ENCODE measurements at places on chromosomes 5 and 9. TPM values are rescaled to one million over a fixed set of nuclear protein-coding genes. Genes with fewer than 3 reads are reported as not detected.
A peak's percentile ranks its signal among the peaks of the same experiment; 100 is the strongest.

- no peak overlapping the region for H3K4me3 ChIP-seq
- no peaks in the 10 kb centered on the region for H3K4me1 ChIP-seq
- H3K27ac ChIP-seq: no peak overlapping the region
- DNase-seq: no peak
- H3K36me3 ChIP-seq: no peaks in the 10 kb centered on the region
- H3K27me3 ChIP-seq: no peaks in the 10 kb centered on the region
Observed at GRCh38 chr9:138099803-138100598, 222.4 kb downstream of the CACNA1B start.

GRCh38 chr9:124022201-124023121 lies 10.9 kb downstream of the LHX2 start:
- no peak overlapping the region for H3K4me3 ChIP-seq
- no peak for DNase-seq
- no peaks in the 10 kb centered on the region for H3K4me1 ChIP-seq
- H3K36me3 ChIP-seq: no peaks in the 10 kb centered on the region
- H3K27ac ChIP-seq: no peak overlapping the region

The ANKRD33B gene
- 3.5 TPM for total RNA-seq

GRCh38 chr5:38670066-38670465 lies 113.6 kb upstream of the LIFR start:
- no peak for DNase-seq
- no peaks in the 10 kb centered on the region for H3K36me3 ChIP-seq
- H3K4me1 ChIP-seq: peaks cover 15% of the 10 kb centered on the region
- H3K4me3 ChIP-seq: no peak overlapping the region
- H3K27me3 ChIP-seq: peaks cover 7% of the 10 kb centered on the region
- no peak overlapping the region for H3K27ac ChIP-seq

DNA sequence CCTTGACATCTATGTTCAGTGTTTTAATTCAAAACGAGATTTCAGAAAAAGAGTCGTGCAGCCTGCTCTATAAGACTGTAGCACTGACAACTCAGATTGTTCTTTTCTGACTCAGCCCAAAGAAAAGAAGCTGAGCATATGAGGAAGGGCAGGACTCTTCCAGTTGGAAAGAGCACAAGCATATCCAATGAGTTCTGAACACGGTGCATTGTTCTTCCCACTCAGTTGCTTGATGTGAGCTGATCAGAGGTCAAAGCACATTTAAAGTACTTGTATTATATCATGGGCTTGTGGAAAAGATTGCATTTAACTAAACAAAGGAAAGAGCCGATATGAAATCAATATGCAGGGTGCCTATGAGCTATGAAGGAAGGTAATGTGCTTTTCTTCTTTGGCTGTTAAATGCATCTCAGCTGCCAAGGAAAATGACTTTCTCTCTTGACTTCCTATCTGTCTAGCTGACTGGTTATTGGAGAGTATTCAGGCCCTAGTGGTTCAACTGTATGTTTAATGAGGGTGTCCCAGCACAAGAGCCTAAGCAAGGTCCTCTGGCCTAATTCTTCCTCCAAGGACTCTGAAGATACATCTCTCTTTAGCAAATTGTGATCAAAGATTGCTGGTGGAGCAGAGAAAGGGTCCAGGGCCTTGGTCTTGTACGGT lies 226.6 kb upstream of the PPP1R2B start:
- H3K36me3 ChIP-seq: no peaks in the 10 kb centered on the region
- no peak overlapping the region for H3K4me3 ChIP-seq
- DNase-seq: no peak
- no peaks in the 10 kb centered on the region for H3K4me1 ChIP-seq
- H3K27ac ChIP-seq: no peak overlapping the region
- H3K27me3 ChIP-seq: no peaks in the 10 kb centered on the region

DNA sequence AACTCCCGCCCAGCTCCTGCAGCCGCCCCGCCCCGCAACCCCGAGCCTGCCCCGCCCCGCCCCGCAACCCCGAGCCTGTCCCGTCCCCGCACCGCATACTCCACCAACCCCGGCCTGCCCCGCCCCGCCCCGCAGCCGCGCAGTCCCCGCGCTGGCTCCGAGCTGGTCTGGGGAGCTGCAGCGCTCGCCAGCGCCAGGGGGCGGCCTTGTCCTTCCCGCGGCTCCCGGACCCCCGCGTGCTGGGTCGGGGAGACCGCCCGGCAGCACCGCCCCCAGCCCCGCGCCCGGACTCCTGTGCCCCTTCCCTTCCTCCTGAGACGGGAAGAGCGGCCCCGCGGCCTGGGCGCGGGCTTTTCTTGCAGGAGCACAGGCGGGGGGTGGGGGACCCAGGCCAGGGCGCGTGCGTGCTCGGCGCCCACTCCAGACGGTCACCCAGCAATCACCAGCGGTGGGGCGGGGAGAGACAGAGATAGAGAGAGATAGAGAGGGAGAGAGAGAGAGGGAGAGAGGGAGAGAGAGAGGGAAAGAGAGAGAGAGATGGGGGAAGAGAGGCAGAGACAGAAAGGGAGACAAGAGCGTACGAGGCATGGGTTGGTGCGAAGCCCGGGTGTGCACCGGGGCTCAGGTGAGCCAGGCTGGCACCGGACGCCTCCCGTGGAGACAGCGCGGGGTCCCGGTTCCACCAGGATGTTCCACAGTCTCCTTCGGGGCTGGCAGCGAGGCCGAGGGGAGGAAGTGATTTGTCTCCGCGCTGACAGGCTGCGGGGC lies 14.7 kb upstream of the TMEM250 start:
- no peak overlapping the region for H3K27ac ChIP-seq
- peaks cover 32% of the 10 kb centered on the region for H3K27me3 ChIP-seq
- DNase-seq: no peak

DNA sequence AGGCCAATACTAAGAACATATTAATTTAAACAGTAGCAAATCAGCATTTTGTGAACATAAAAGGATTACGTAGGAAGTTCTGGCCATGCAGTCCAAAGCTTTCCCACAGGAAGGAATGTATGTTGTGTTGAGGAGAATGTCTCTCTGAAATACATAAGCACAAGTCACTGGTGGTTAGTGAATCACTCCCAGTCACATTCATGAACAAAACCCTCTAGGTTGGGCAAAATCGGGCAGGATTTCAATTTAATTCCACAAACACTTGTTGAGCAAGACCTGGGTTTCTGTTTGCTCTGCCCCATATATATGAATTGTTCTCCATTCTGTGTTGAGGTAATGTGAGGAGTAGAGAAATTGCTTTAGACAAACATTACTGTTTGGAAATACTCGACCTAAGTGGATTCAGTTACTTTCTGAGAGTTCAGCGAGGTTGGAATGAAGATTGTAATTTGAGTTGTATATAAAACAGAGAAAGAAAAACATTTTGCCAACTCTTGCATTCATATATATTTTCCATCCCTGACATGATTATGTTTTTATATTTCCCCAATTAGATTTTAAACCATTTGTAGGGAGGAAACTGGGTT lies 127.6 kb upstream of the RPS23 start:
- no peaks in the 10 kb centered on the region for H3K4me1 ChIP-seq
- no peaks in the 10 kb centered on the region for H3K36me3 ChIP-seq
- no peak for DNase-seq
- H3K27ac ChIP-seq: no peak overlapping the region
- H3K4me3 ChIP-seq: peak overlapping the region; percentile 1
- H3K27me3 ChIP-seq: no peaks in the 10 kb centered on the region

DNA sequence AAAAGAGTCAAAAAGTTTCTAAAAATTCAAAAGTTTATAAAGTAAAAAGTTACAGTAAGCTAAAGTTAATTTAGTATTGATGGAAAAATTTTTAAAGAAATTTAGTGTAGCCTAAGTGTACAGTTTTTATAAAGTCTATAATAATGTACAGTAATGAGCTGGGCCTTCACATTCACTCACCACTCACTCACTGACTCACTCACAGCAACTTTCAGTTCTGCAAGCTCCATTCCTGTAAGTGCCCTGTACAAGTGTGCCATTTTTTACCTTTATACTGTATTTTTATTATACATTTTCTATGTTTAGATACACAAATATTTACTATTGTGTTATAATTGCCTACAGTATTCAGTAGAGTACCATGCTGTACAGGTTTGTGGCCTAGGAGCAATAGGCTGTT lies 239.5 kb upstream of the MAP3K1 start:
- DNase-seq: no peak
- no peaks in the 10 kb centered on the region for H3K36me3 ChIP-seq
- no peaks in the 10 kb centered on the region for H3K4me1 ChIP-seq

The PCDHA9 gene
- 0.02 TPM for total RNA-seq

The PGM5 gene
- 113 TPM for total RNA-seq

The ZNF608 gene
- total RNA-seq: 10.9 TPM

The SMIM33 gene
- total RNA-seq: not detected

DNA sequence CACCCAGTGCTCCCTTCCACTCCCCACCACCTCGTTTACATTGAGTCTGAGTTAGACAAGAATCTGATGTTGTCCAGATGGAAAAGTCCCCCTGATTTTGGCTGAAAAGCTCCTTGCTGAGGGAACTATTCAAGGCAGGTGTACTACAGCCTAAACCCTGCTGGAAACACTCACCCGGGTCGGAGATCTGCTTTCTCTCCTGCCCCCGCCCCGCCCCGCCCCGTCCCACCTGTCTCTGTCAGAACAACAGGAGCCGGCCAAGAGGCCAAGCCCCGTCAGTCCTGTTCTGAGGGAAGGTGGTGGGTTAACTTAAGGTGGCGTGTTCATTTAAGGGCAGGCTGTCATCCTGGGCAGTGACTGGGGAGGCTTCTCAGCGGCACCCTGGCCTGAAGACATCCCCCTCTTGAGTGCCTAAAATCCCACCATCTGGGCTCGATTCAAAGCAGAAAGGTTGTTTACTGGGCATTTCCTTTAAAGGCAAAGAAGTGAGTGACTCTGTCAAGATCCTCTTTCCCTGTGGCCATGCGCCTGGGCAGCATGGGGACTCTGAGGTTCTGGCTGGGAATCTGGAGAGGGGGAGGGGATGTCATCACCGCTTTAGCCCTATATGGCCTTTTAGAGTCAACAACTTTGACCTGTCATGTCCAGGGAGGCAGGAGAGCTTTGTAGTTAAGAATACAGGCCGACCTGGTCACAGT lies 71.1 kb upstream of the NEURL1B start:
- no peak overlapping the region for H3K27ac ChIP-seq
- H3K4me1 ChIP-seq: peaks cover 10% of the 10 kb centered on the region
- no peak overlapping the region for H3K4me3 ChIP-seq
- H3K27me3 ChIP-seq: no peaks in the 10 kb centered on the region
- no peaks in the 10 kb centered on the region for H3K36me3 ChIP-seq

- no peak overlapping the region for H3K4me3 ChIP-seq
- no peak overlapping the region for H3K27ac ChIP-seq
- H3K4me1 ChIP-seq: no peaks in the 10 kb centered on the region
- no peak for DNase-seq
- no peaks in the 10 kb centered on the region for H3K27me3 ChIP-seq
- H3K36me3 ChIP-seq: no peaks in the 10 kb centered on the region
Observed at GRCh38 chr9:99826579-99826978, 4.9 kb downstream of the NR4A3 start.

DNA sequence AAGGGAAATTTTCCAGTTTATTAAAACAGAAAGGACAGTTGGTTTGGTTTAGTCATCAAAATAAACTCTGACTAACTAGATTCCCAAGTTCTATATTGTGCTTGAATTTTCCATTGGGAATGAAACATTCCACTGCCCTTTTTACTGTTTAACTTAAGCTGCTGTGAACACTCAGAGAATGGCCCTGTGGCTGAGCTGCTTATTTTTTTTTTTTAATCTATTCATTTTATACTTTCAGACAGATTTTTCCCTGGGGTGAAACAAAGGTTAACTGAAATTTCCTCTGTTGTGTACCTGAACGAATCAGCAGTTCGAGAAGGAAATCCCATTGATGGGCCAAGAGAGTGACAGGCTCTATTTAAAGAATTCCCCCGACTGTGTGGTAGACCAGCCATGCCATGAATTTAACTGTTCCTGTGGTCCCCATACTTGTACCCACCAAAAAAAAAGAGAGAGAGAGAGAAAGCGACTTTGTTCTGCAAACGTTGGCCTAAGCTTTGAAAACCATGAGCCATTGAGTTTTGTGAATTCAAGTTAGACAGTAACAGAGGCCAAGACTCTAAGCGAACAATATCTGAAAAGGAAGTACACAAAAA lies 138.7 kb upstream of the GRHPR start:
- DNase-seq: peak; percentile 30
- no peak overlapping the region for H3K4me3 ChIP-seq
- peaks cover 10% of the 10 kb centered on the region for H3K4me1 ChIP-seq
- no peaks in the 10 kb centered on the region for H3K36me3 ChIP-seq

GRCh38 chr9:131977109-131977838 lies 102.4 kb downstream of the MED27 start:
- H3K4me1 ChIP-seq: peaks cover 17% of the 10 kb centered on the region
- no peaks in the 10 kb centered on the region for H3K27me3 ChIP-seq
- H3K27ac ChIP-seq: no peak overlapping the region
- no peaks in the 10 kb centered on the region for H3K36me3 ChIP-seq
- no peak overlapping the region for H3K4me3 ChIP-seq
- no peak for DNase-seq

DNA sequence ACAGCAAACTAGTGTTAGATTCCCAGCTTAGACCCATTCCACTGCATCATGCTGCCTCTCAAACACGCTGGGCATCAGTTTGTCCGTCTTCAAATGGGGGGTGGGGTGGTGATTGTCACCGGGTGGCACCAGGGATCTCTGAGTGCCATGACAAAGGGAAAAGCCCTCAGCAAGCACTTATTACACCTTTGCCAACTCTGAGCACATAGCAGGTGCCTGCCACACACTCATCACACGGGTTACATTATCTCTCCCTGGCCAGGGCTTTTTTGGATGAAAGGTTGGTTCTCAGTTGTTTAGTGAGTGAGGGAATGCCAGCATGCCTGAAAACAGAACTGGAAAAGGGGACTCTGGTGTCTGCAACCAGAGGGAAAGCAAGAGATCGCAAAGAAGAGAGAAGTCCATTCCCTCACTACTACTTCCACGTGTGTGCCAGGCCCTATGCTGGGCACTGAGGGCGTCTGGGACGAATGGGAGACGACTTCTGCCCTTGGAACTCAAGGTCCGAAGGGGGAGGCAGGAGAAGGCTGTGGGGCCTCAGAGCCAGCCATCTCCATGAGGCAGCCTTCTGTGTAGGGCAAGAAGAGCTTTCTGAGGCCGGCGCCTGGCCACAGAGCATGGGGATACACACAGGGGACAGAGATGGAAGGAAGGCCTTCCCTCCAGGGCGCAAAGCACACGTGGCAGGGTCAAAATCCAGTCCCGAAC lies 48.9 kb downstream of the PAX5 start:
- H3K27ac ChIP-seq: no peak overlapping the region
- DNase-seq: no peak
- H3K4me1 ChIP-seq: no peaks in the 10 kb centered on the region
- H3K4me3 ChIP-seq: no peak overlapping the region

- no peak overlapping the region for H3K4me3 ChIP-seq
- H3K27me3 ChIP-seq: no peaks in the 10 kb centered on the region
- peak; percentile 97 for DNase-seq
- H3K4me1 ChIP-seq: peaks cover 24% of the 10 kb centered on the region
- H3K36me3 ChIP-seq: no peaks in the 10 kb centered on the region
Observed at GRCh38 chr9:120730654-120731514, 16.6 kb upstream of the MEGF9 start.
